ENCODE measurements at places on chromosomes 6 and 20.

DNA sequence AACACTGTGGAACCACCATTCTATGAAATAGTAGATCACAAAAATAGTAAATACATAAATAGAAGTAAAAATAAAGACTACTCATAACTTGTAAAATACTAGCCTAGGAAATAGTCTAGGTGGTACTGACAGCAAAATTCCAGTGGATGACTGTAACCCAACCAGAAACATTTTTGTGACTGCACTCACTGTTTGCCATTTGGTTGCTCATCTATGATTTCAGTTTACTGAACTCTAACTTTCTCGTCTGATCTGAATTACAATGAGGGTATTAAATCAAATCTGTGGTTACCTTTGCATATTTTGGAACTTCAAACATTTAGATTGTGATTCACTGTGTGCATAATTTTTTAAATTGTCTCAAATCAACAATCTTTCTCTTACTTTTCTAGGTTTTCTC, 151.1 kb downstream of the KHDC1L start:
- DNase-seq: no peak

GRCh38 chr6:136030131-136030530, 178.6 kb downstream of the PDE7B start:
- no peak for DNase-seq

DNA sequence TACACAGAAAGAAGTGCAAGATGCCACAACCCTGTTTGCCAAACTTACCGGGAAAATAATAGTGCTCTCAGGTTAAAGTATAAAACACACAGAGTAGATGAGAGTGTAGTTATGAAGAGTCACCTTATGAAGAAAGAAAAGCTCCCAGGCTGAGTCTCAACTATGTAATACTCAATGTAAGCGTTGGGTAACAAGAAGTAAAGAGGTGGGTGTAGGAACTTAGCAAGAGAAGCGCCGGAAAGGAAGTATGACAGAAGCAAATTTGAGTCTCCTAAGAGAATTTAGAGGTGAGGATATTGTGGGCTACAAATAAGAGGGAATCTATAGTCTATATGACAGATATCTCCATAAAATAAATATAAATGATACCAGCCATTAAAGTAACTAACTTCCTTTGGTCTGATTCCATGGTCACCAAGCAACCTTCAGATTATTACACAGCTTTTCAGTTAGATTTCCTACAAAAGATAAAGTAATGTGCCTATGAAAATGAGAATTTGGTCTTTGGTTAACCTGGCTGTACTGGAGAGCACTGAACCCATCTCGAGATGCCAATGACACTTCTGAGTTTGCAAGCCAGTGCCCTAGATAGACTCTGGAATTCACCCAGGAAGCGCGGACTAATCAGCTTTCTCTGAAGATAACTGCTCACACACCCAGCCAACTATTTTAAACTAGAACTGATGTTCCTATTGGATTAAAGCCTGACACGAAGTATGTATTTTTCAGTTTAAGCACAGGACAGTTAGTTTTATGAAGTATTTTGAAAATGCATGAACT, 1.8 kb downstream of the TUBE1 start:
- no peak for DNase-seq

GRCh38 chr6:14612016-14612980, 494.7 kb downstream of the CD83 start:
- DNase-seq: no peak

DNA sequence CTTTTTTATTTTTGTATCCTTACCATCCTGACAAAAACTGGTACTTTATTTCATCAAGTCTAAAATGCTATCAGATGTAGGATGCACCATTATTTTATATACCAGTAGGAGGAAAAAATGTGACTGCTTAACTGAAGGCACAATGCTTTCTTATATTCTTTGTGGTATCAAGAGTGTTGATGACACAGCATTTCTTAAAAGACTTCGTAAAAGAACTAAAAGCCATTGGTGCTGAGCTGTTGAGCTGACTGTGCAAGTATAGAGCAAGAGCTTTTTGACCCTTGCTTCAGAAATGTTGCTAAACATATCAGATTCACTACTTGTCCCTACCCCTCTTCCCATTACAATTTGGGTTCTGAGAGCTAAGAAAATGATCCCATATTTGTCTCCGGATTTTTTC, 17.5 kb downstream of the SF3B5 start:
- no peak for DNase-seq

Data from CD8-positive, alpha-beta memory T cell (primary cell).